ENCODE measurements at places on chromosomes 3 and 15. TPM values are rescaled to one million over a fixed set of nuclear protein-coding genes. Genes with fewer than 3 reads are reported as not detected.

GRCh38 chr3:170488802-170489201, 70.1 kb downstream of the CLDN11 start:
- DNase-seq, result peak; percentile 19

- DNase-seq, result no peak
These were observed 705.3 kb downstream of the NLGN1 start for GRCh38 chr3:174102866-174103265.

- DNase-seq, result no peak
These were observed 95.5 kb upstream of the COL8A1 start for GRCh38 chr3:99542767-99543518.

GRCh38 chr3:59503441-59503840, 453.6 kb upstream of the CFAP20DC start:
- DNase-seq, result no peak

NR1I2 gene
- total RNA-seq, result not detected

- DNase-seq, result peak; percentile 22
These were observed 5.2 kb upstream of the GPR176 start for GRCh38 chr15:39925112-39925842.

GRCh38 chr3:128075522-128076482, 23.6 kb downstream of the SEC61A1 start:
- peak; percentile 34 for DNase-seq

- no peak for DNase-seq
These were observed 1071.6 kb downstream of the PLOD2 start for GRCh38 chr3:145089337-145089736.

GRCh38 chr3:17190353-17191078, 305.8 kb downstream of the PLCL2 start:
- no peak for DNase-seq

DNA sequence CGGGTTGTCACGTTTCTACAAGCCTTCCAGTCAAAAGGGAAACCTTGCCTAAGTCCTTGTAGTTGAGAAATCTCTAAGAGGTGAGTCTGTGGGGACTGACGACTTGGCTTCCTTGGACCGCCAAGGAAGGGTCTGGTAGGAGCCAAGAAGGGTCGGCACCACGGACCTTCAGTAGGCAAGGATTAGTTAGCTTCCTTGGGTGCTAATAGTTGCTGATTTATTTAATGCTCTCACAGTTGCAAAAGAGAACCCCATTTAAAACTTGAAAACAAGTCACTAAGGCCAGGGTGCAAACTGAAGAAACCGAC, 361 bp upstream of the LCMT2 start:
- no peak for DNase-seq

PCCB gene
- 94.0 TPM for total RNA-seq

- no peak for DNase-seq
These were observed 602.2 kb downstream of the FOXP1 start for GRCh38 chr3:70981231-70981880.

GRCh38 chr3:69695933-69696332, 43.3 kb upstream of the MITF start:
- no peak for DNase-seq

DNA sequence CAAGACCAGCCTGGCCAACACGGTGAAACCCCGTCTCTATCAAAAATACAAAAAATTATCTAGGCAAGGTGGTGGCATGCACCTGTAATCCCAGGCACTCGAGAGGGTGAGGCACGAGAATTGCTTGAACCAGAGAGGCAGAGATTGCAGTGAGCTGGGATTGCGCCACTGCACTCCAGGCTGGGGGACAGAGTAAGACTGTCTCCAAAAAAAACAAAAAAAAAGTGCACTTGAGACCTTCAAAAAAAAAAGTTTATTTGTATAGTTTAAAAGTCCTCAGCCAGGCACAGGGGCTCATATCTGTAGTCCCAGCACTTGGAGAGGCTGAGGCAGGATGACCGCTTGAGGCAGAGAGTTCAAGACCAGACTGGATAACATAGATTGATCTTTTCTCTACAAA, 2.1 kb downstream of the PBRM1 start:
- DNase-seq, result no peak

GRCh38 chr3:127177226-127177625, 15.7 kb upstream of the PRR23E start:
- peak; percentile 30 for DNase-seq

DNA sequence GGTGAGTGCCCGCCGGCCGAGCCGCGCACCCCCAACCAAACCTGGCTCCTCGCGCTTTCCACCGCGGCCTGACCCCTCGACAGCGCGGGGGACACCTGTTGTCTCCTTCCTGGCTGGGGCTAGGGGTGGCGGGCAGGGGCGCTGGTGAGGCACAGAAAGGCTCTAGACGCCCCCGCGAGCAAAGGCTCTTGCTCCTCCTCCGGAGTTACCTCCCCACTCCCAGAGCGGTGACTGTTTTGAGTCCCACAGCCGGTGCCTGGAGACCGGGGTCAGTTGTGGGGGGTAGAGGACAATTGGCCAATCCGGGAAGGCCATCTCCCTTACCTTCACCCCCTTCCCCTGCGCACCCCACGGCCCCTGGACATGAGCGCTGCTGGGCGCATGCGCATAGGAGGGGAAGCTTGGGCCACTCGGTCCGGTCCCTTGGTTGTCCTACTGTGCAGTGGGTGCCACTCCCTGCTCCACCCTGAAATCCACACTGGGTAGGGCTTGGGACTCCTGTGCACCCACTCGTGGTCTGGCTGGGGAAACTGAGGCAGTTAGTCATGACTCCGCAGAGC, 554 bp downstream of the CHST13 start:
- DNase-seq, result no peak

METTL6 gene
- 35.3 TPM for total RNA-seq

ADPRH gene
- 1.6 TPM for total RNA-seq

FMN1 gene
- 87.0 TPM for total RNA-seq

UBAP1L gene
- 31.5 TPM for total RNA-seq

MEGF11 gene
- 0.37 TPM for total RNA-seq

B3GNT5 gene
- total RNA-seq, result 0.21 TPM

DNA sequence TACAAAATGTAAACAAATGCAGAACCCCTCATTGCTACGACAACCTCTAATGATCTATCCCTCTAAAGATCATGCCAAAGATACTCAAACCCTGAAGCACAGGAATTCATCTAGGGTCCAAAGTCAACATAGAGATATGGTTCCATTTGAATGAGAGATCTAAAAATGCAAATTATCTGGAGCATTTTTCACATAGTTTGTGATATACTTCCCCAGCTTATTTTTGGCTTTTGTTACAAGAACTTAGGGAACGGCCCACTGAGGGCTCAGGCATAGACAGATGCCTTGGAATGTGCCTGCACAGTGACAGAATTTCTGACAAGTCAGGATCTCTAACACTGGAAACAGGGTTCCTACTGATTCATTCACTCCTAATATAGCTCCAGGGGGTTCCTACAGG, 258.9 kb upstream of the THBS1 start:
- no peak for DNase-seq

SHF gene
- 3.4 TPM for total RNA-seq

GRCh38 chr3:68256635-68257223, 602.3 kb upstream of the SUCLG2 start:
- peak; percentile 40 for DNase-seq

- no peak for DNase-seq
These were observed 127.7 kb upstream of the SLC24A5 start for GRCh38 chr15:47993051-47993450.

GRCh38 chr3:72768006-72768441, 80.2 kb downstream of the SHQ1 start:
- DNase-seq, result no peak

DNA sequence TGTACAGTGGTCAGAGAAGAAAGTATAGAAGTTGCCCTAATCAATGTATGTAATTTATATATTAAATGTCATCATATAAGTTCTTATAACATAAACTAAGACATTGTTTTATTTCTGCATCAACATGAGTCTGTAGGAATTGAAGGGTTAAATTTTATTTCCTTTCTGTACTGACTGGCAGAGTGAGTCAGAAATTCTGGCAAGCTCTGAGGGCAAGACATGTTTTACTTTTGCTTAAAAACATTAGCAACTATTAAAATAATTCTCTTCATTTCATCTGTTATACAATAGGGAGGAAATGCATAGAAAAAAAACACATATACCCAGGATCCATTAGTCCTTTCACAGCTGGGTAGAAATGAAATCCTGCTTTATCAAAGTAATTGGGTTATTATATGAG, 171.4 kb upstream of the ALCAM start:
- DNase-seq, result no peak

DNA sequence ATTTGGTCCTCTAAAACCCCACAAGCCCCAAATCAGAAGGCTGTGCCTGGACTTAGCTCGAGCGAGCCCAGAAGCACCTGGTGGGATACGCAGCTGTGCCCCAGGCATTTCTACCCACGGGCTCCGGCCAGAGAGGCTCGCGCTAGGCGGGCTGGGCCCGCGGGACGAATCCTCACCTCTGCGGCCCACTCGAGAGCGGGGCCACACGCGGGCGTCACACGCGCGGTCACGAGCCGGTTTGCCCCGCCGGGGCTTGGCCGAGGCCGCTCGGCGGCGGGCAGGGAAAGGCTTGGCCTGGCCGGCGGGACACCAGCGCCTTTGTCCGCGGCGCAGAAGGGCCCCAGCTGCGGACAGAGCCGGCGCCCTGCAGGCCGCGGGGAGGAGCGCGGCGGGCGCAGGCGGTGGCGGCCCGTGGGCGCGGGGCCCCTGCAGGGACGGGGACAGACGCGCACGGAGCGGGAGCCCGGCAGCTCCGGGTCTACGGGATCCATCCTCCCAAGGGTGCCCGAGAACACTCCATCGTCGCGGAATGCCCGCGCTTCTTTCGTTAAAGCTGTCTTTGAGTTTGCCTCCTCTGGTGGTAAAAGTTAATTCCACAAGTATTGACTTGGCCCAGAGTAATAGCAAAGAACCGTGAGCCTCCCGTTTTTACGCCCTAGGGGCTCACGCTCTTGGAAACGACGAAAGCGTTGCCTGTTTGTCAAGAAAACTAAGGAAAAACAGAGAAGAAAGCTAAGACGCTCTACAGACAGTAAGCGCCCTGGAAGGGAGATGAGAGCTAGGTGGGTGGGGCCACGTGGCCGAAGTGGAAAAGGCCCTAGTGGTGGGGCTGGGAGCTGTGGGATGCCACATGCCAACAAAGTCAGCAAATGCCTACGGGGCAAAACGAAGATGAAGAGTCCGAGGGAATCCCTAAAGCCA, 26.4 kb downstream of the TYRO3 start:
- DNase-seq, result peak; percentile 73

GRCh38 chr3:173553635-173554280, 156.2 kb downstream of the NLGN1 start:
- DNase-seq, result peak; percentile 78
